ENCODE measurements at places on chromosomes 6 and 20. TPM values are rescaled to one million over a fixed set of nuclear protein-coding genes. Genes with fewer than 3 reads are reported as not detected.

Gene DEFB124
- total RNA-seq: not detected

Gene MBOAT1
- total RNA-seq: 18.6 TPM

Gene BPIFB2
- total RNA-seq: not detected

Gene ACSS1
- 53.3 TPM for total RNA-seq

Gene CCM2L
- not detected for total RNA-seq
